ENCODE measurements at places on chromosomes 2 and 18. TPM values are rescaled to one million over a fixed set of nuclear protein-coding genes. Genes with fewer than 3 reads are reported as not detected.
A peak's percentile ranks its signal among the peaks of the same experiment; 100 is the strongest.

DNA sequence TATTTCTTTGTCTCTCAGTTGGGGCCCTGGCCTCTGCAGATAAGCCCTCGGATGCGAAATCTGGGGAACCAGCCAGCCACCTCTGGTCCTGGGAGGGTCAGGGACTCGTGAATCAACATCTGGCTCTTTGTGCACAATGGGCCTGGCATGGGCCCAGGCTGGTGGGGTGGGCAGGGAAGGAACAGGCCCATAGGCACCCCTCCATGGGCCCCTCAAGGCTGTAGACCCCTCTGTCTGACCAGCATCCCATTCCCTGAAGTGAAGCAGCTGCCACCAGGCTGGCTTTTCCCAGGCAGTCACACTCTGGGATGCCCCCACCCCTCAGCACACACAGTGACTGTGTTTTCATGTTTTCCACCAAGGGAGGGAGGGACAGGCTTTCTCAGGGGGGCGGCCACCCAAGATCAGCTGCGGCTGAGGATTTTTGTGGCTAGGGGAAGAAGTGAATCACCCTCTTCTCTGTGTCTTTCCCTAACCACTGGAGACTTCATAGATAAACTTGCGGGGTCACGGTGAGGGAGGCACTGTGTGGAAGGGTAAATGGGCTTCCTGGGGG lies 166.0 kb downstream of the AGAP1 start:
- DNase-seq, result no peak
- H3K36me3 ChIP-seq, result no peaks in the 10 kb centered on the region
- H3K4me3 ChIP-seq, result no peak overlapping the region
- H3K27me3 ChIP-seq, result no peaks in the 10 kb centered on the region
- H3K4me1 ChIP-seq, result peaks cover 37% of the 10 kb centered on the region

DNA sequence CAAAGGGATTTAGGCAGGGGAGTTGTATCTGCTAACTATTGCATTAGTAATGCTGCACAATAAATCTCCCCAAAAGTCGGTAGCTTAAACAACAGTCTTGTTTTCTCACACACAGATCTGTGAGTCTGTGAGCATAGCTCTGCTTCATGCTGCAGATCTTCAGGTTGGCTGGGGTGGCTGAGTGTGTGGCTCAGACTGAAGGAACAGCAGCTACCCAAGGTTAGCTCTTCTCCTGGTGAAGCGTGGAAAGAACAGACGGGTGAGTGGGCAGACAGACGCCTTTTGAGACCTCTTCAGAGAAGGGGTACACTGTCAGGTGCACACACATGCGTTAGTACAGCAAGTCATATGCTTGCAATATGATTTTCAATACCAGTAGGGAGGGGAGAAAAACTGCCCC lies 3.9 kb upstream of the CCDC85A start:
- no peak for DNase-seq
- peaks cover 41% of the 10 kb centered on the region for H3K27me3 ChIP-seq
- no peaks in the 10 kb centered on the region for H3K36me3 ChIP-seq
- H3K27ac ChIP-seq, result no peak overlapping the region

- peaks cover 5% of the 10 kb centered on the region for H3K27me3 ChIP-seq
- no peak overlapping the region for H3K4me3 ChIP-seq
- H3K4me1 ChIP-seq, result no peaks in the 10 kb centered on the region
- H3K36me3 ChIP-seq, result no peaks in the 10 kb centered on the region
- no peak overlapping the region for H3K27ac ChIP-seq
Measured at GRCh38 chr18:65091744-65092329, 659.0 kb upstream of the CDH7 start.

GRCh38 chr2:1979138-1979537 lies 234.8 kb upstream of the PXDN start:
- no peak for DNase-seq
- H3K27ac ChIP-seq, result no peak overlapping the region
- peaks cover 4% of the 10 kb centered on the region for H3K27me3 ChIP-seq

DNA sequence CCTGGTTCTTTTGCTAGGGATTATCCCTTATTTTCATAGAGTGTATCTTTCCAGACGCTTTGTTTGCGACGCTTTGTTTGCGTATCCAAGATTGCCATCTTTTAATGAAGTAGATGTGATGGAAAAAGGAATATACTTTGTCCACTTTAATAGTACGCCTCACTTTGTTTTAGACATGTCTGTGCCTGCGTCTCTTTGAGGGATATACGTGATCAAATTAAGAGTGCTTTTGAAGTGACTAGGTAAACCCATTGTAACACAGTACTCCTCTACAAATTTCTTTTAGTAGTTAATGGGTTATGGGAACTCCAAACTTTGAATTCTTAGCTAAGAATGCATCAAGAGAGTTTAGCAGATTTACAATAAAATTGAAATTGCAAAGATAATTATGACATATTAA lies 27.9 kb downstream of the ACSL3 start:
- no peaks in the 10 kb centered on the region for H3K27me3 ChIP-seq
- peaks cover 77% of the 10 kb centered on the region for H3K4me1 ChIP-seq
- H3K4me3 ChIP-seq, result no peak overlapping the region
- no peak for DNase-seq
- no peak overlapping the region for H3K27ac ChIP-seq

DNA sequence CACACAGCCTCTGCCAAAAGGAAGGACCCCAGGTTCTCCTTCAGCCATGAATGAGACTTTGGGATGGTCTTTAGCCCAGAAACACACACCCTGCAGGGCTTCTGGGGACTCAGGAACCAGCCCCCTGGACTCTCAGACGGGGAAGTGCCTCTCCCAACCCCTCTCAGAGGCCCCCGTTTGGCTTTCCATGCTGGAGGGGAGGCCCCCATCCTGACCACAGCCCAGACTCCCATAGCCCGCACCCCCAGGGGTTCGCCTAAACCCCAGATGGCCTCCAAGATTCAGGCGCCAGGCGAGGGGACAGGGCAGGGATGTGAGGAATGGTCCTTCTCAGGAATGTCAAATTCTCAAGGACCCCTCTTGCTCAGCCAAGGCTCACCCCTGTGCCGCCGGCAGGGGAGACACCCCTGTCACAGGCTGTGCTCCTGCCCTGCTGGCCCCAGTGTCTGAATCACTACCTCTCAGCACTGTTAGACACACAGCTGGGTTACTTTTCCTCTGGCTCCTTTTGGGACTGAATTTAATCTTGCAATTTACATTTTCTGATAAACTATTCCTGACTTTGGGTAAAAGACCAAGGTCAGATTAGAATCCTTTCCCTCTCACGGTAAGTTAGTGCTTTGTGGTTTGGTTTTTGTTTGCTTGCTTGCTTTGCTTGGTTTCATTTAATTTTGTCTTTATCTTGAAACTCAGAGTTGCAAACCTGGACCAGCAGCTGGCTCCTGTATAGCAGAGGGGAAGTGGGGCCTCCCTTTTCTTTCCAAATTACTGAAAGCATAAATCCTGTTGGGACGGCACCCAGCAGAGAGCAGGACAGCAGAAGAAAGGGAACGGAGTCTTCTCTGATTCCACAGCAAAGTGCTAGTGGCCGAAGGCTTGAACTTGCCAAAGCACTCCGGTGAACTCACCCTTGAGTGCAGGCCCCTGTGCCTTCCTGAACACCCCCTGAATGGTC lies 198.9 kb upstream of the RAB6C start:
- H3K36me3 ChIP-seq, result no peaks in the 10 kb centered on the region
- DNase-seq, result peak; percentile 81
- peaks cover 15% of the 10 kb centered on the region for H3K27me3 ChIP-seq
- no peaks in the 10 kb centered on the region for H3K4me1 ChIP-seq
- no peak overlapping the region for H3K4me3 ChIP-seq
- H3K27ac ChIP-seq, result no peak overlapping the region

DNA sequence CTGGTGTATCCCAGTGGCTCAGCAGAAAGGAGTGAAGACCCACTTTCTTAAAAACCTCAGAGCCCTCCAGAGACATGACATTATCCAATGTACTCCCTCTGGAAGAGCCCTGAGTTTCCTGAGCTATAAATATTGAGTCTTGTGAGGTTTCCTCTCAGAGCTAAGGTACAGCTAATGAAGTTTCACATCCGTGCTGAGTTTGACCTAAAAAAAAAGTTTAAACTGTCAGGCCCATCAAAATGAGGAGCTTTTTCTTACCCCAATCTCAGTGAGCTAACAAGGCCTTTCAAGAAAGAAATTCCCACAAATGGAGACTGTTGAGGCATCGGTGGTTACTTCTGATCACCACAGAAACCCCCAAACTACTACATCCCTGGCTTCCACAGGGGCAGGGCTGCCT lies 65.4 kb upstream of the ST8SIA3 start:
- DNase-seq, result no peak
- H3K4me3 ChIP-seq, result no peak overlapping the region
- no peak overlapping the region for H3K27ac ChIP-seq
- no peaks in the 10 kb centered on the region for H3K4me1 ChIP-seq

GRCh38 chr2:240953426-240954410 lies 44.7 kb upstream of the SNED1 start:
- H3K27ac ChIP-seq, result no peak overlapping the region
- no peaks in the 10 kb centered on the region for H3K36me3 ChIP-seq
- DNase-seq, result no peak
- peaks cover 32% of the 10 kb centered on the region for H3K27me3 ChIP-seq

DNA sequence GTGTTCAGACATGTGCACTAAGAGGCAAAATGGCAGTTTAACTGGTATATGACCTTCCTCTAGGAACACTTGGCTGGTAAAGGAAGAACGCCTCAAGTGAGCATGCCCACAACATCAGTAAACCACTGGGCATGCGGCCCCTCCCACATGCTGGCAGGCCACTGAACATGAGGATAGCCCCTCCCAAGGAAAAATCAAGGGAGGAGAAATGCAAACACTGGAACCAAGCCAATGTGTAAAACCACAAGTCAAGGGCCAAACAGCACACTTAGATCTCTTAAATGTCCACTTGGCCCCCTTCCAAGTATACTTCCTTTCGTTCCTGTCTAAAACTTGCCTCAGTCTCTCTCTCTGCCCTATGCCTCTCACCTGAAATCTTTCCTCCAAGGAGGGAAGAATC lies 980.8 kb downstream of the TSN start:
- H3K27me3 ChIP-seq, result peaks cover 11% of the 10 kb centered on the region
- peak overlapping the region; percentile 23 for H3K27ac ChIP-seq
- DNase-seq, result no peak
- H3K36me3 ChIP-seq, result no peaks in the 10 kb centered on the region
- H3K4me1 ChIP-seq, result peaks cover 33% of the 10 kb centered on the region
- H3K4me3 ChIP-seq, result no peak overlapping the region

DNA sequence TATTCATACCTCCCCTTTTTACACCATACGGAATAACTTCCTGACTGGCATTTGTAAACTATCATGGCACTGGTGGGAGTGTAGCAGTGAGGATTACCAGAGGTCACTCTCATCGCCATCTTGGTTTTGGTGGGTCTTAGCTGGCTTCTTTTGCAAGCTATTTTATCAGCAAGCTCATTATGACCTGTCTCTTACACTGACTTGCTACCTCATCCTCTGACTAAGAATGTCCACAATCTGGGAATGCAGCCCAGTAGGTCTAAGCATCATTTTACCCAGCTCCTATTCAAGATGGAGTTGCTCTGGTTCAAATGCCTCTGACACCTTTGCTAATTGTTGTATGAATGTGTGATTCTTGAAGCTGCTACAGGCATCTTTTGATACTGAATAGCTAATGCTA lies 950.8 kb upstream of the SLC39A10 start:
- no peaks in the 10 kb centered on the region for H3K36me3 ChIP-seq
- no peak for DNase-seq
- no peak overlapping the region for H3K4me3 ChIP-seq
- peaks cover 12% of the 10 kb centered on the region for H3K27me3 ChIP-seq
- no peak overlapping the region for H3K27ac ChIP-seq
- H3K4me1 ChIP-seq, result no peaks in the 10 kb centered on the region

DNA sequence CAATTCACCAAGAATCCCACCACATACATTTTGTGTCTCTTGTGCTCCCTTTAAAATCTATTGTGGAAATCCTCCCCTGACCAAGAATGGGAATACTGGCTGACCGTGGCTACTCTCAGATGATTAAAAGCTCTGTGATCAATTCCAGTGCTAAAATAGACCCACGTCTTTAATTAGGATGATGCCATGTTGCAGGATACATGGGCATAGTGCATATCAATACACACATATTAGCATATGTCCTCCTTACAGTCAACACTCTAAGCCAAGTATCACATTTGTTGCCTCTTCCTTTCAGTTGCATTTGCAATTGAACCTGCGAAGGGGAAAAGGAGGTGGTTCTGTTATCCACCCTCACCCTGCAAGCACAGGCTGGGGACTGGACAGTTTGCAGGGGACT lies 41.8 kb downstream of the SPP2 start:
- no peaks in the 10 kb centered on the region for H3K27me3 ChIP-seq
- H3K27ac ChIP-seq, result no peak overlapping the region
- H3K4me3 ChIP-seq, result no peak overlapping the region
- no peak for DNase-seq
- H3K36me3 ChIP-seq, result peaks cover 5% of the 10 kb centered on the region
- peaks cover 14% of the 10 kb centered on the region for H3K4me1 ChIP-seq

DNA sequence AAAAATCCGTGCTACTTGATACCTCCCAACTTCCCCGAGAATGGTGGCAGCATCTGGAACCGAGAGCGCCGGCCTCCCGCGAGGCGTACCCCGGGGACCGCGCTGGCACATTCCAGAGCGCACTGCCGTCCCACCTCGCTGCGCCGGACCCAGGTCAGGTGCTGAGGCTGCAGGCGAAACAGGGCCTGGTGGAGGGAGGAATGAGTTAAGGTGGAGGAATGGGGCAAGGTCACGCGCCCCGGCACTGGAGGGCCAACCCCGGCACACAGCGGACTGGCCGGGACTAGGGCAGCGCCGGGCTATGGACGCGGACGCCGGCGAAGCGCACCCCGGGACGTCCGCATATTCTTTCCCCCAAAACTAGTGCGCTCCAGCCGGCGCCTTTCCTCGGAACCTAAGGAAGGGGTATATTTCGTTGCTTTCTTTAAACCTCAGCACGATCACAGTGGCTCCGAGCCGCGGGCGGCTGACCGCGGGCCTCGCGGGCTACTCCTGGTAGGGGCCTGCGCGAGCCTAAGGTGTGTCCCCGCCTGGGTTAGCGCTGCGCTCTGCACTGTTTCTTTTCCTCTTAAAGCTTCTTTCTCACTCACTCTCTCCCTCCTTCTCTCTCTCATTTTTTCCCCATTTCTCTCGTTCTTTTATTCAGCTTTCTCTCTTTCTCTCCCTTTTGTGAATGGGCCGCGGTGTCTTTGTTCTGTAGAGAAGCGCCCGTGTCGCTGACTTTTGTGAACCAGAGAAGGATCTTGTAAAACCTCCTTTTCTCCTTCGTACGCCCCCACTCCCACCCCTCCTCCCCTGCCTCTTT lies 2.1 kb upstream of the OTX1 start:
- no peak for DNase-seq
- no peak overlapping the region for H3K27ac ChIP-seq
- peaks cover 33% of the 10 kb centered on the region for H3K4me1 ChIP-seq
- peaks cover 18% of the 10 kb centered on the region for H3K36me3 ChIP-seq
- H3K27me3 ChIP-seq, result peaks cover 73% of the 10 kb centered on the region
- peak overlapping the region; percentile 25 for H3K4me3 ChIP-seq

DNA sequence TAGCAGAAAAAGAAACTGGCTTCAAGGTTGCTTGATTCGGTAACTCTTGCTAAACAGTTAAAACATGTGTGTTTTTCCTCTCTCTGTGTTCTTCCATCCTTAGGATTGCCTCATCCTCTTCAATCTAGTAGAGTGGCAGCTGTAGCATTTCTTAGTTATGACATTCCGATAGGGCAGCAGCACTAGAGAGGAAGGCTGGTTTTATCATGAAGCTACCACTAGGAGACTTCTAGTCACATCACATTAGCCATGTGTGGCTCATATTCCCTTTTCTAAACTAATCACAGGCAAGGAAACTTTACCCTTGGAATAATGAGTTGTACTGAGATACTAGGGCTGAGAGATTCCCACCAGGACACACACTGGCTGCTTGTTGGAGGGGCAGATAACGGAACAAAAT lies 187.6 kb downstream of the DOK6 start:
- no peak overlapping the region for H3K4me3 ChIP-seq
- H3K27me3 ChIP-seq, result peaks cover 2% of the 10 kb centered on the region
- H3K27ac ChIP-seq, result no peak overlapping the region
- H3K36me3 ChIP-seq, result no peaks in the 10 kb centered on the region
- H3K4me1 ChIP-seq, result no peaks in the 10 kb centered on the region

CYP27C1 gene
- 11.7 TPM for total RNA-seq

ZAP70 gene
- 0.41 TPM for total RNA-seq

ERICH2 gene
- total RNA-seq, result 2.6 TPM

PID1 gene
- total RNA-seq, result 1.8 TPM

XIRP2 gene
- total RNA-seq, result not detected

IL36G gene
- total RNA-seq, result not detected

All from chondrocyte (in vitro differentiated cells).